ENCODE measurements at places on chromosomes 7 and 10.
A peak's percentile ranks its signal among the peaks of the same experiment; 100 is the strongest.

DNA sequence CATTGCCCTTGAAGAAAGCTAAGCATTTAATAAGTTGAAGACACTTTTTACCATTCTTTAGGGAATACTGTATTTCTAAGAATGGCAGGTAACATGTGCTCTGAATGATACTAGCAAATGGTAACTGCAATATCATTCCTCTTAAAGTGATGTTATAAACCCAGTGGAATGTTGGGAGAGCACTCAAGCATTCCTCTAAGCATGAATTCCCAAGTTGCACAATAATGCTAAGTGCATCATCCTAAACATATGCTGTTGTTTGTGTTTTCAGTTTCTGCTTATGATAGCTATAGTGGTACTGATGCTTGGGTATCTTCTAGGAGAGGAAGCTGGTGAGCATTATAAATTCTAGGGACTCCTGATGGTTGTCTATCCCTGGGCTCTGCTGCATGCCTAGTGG is 673.9 kb downstream of the PHTF2 start:
- DNase-seq = no peak

GRCh38 chr10:120833222-120833928 is 17.8 kb upstream of the WDR11 start:
- no peak for DNase-seq

DNA sequence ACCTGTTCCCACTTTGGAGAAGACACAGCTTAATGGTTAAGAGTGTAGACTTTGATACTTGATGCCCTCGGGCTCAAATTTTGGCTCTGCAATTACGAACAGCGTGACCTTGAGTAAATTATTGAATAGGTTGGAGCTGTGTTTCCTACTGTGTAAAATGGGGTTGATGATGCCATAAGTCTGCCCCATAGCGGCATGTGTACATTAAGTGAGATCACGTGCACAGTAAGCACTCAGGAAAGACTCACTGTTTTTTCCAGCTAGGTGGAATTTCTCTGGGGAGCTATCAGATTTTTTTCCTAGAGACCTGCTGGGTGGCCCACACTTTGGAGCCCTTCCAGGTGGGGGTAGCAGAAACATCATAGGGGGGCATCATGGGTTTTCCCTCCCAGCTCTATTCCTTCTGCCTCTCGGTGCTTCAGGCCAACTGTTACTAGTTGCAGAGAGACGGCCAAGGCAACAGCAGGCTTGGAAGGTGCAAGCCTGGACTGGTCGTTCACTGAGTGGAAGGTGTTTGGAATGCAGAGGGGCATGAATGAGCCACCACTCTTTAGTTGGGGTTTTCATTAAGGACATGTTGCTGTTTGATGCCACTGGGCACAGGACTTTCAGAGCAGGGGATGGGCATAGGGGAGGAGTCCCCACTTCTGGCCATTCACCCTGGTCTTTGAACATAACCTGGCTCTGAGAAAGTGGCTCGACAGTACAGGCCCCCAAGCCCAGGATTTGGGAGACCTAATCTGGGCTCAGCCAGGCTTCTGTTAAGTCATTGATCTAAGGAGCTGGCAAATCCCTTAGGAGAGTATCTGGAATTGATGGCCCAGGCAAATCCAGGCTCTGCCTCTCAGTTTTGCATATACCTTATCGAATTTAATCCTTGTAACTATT is 64.0 kb downstream of the SYPL1 start:
- no peak for DNase-seq

- no peak for DNase-seq
These were observed 99.0 kb upstream of the FZD1 start for GRCh38 chr7:91165006-91165845.

GRCh38 chr10:113129117-113129516 is 179.1 kb downstream of the TCF7L2 start:
- DNase-seq = no peak

DNA sequence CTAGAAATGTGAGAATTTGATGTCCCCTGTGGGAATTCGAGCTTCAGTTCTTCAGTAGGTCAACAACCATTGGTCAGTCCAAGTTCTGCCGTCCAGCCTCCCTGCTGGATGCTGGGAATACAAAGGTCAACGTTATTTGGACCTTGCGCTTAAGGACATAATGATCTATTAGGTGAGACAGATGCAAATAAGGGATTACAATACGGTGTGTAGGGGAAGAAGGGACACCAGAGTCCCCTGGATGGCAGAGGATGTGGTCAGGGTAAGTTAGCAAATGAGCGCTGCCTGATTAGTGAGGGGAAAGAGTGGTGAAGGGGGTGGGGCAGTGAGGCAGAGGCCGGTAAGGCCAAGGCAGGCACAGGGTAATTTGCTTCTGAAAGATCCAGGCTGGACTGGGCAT is 16.2 kb downstream of the CCNY start:
- peak; percentile 40 for DNase-seq

DNA sequence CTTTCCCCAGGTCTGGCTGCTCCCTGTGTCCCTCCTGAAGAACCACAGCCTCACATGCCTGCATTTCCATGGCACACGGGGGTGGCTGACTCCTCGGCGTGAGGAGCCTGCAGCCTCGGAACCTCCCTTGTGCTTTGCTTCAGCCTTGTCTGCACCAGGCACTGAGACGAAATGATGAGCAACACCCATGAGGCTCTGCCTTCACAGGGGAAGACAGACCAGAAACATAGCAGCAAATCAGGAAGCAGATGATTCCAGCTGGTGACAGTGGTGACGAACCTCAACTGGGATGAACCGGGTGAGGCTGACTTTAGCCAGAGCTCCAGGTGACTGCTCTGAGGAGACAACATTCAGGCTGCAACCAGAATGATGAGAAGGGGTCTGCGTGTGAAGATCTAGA is 84.5 kb upstream of the SMNDC1 start:
- no peak for DNase-seq

DNA sequence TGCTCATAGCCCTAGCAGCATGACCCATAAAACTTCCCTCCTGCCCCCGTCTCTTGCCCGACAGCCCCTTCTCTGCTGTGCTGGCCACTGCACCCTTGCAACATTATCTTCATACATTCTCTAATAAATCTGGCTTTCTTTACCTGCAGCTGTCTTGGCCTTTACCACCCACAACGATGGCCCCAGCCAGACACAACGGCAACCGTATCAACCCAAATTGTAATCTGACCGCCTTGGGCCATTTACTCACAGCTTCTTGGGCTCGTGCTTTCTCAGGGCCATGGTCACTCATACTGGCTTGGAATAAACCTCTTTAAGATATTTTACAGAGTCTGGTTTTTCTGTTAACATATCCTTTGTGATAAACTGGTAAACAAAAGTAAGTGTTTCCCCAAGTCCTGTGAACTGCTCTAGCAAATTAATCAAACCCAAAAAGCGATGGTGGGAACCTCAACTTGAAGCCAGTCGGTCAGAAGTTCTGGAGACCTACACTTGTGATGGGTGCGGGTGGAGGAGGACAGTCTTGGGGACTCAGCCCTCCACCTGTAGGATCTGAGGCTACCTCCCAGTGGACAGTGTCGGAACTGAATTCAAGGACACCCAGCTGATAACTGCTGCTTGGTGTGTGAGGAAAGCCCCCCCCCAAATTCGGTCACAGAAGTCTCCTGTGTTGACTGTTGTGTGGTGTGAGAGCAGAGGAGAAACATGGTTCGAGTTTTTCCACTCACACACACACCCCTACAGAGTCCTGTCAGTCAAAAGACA is 87.6 kb upstream of the ATP6V0A4 start:
- DNase-seq = no peak

DNA sequence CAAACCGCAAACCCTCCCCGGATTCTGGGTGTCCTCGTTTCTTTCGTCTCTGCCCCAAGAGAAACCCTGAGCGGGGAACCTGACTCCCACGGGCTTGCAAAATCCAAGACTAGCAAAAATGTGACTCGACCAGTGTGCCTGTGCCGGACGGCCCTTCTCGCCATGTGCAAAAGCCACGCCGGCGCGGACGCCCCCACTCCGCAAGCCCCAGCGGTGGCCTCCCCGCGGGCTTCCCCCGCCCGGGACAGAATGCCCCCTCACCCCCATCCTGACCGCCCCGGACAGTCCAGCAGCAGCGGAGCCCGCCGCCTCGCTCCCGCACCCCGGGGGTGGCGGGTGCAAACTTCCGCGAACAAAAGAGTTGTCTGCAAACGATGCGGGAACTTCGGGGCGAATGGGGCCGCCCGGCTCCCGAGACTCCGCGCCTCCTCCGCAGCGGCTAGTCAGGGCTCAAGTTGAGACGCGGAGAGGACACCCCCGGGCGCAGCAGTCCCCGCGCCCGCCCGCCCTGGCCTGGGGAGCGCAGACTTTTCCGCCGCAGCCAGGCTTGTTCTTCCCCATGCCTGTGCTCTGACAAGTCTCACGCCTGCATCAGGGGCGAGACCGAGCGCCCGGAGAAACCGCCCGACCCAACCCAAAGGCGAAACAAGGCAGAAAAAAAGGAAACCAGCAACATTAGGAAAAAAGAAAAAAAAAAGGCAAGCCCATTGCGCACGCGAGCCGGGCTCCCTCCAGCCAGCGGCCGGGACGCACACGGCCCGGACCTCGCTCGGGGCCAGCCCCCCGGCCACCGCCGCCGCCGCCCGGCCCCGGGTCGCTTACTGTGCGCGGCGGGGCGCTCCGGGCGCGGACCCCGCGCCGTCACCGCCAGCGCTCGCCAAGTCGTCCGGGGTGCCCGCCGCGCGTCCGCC is 732 bp downstream of the FAM53B start:
- no peak for DNase-seq

GRCh38 chr7:151715666-151716315 is 161.1 kb downstream of the PRKAG2 start:
- DNase-seq = no peak

- no peak for DNase-seq
These were observed 1.4 kb downstream of the ERLIN1 start for GRCh38 chr10:100184426-100184825.

- DNase-seq = no peak
These were observed 19.6 kb downstream of the ARID5B start for GRCh38 chr10:61921143-61921542.

- no peak for DNase-seq
These were observed 17.8 kb downstream of the FAM241B start for GRCh38 chr10:69647819-69648218.

DNA sequence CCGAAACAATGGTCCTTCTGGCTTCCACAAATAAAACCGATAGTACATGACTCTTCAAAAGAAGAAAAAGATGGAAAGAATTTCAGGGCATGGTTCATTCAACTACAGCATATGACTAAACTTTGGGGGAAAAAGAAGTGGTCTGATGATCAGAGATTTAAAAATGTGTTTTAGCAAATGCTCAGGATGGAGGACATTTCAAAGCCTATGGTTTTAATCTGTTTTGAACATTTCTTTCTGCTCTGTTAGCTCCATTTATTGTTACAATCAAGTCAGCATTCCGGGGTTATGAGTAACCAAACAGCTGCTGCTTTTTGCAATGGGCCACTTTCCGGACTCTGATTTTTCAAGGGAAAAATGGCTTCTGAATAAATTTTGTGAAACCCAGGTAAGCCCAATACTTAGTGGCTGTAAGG is 142.4 kb downstream of the CUBN start:
- DNase-seq = no peak

DNA sequence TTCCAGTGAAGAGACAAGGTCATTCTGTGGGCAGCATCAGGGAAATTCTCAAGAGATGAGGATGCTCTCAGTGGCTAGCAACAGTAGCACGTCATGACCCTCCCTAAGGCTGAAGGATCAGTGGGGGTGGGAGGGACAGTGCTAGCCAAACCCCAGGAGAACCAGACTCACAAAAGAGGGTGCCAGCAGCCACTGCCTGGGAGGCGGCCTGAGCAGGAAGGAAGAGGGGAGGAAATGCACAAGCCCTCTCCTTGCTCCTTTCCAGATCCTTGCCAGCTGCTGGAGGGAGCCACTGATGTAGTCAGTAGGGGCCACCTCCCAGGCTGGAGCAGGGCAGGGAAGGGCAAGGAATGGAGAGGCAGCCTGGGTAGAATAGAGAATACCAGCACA is 302.7 kb downstream of the RPS24 start:
- DNase-seq = no peak

- no peak for DNase-seq
These were observed 347.0 kb downstream of the KCNMA1 start for GRCh38 chr10:77290528-77291155.

DNA sequence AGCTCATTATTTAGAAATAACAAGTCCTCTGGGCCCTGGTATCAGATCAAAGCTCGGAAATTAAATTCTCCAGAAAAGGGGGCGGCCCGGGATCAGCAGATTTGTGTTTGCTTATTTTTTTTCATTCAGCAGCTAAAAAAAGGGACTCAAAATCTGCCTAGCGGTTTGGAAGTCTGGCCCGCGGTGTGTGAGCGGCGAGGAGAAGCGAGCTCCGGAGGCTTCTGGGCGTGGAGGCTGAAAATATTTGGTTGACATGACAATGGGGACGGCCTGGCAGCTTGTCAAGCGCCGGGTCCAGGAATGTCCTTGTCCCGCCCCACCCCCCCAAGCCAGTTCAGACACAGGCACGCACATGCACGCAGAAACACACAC is 43.4 kb downstream of the FOXL3 start:
- DNase-seq = no peak

DNA sequence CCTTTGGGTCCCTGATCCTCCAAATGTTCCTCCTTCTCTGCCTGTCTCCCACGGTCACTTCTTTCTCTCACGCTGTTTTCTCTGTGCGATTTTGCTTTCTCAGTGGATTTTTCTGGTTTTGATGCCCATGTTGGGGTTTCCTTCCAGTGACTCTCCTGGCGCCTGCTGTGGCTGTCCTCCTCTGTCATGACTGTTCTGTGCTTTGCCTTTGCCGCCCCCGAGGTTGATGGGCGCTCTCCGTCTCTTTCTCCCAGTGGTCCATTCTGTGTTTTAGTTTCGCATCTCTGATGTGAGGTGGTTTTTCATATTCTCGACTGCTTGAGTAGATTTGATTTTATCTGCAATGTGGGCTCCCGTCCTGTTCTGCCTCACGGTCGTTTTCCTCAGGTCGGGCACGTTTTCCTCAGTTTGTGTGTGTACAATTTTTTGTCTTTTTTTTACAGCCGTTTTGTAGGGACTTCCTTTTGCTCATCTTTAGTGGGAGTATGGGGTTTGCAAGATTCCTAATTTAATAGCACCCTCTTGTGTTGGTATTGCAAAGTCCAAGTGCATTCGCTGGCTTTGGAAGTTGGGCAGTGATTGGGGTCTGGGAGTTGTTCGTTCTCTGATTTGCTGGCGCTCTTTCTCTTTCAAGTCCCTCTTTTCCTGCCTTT is 100.0 kb downstream of the INPP5A start:
- peak; percentile 22 for DNase-seq

DNA sequence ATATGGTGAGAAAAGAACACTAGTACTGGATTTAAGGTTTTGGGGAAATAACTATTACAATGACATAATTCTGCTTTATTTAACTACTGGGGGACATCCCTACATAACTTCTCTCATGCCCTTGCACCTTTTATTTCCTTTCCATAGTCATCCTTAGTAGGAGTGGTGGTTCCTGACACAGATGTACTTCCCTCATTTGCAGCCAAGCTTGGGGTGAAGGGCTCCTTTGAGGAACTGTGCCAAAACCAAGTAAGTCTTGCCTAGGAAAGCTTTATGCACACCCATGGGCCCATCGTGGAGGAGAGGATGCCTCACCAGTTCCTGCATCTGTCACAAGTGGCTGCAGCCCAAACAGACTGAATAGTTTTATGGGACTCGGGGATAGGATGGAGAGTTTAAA is 20.6 kb downstream of the ZDHHC6 start:
- no peak for DNase-seq

DNA sequence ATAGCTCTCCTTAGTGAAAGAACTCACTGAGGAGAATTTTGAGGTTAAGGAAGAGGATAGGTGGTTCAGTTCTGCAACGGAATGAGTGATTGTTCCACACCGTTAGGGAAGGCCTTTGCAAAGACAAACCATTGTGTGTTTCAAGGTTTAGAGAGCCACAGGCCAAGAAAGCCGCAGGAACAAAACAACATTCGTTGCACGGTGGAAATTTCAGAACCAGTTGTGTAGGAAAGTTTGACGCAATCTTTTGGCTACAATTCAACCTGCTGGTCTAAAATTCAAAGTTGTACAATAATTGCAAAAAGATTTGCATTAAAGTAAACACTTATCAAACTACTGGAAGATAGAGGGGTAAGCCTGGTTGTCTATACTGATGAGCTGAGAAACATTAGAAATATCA is 91.4 kb downstream of the FAM107B start:
- DNase-seq = no peak
